ENCODE measurements at places on chromosomes 4 and X.

GRCh38 chr4:3010998-3011397 lies 47.6 kb downstream of the GRK4 start:
- no peak for DNase-seq

GRCh38 chr4:188138227-188138626 lies 1.0 kb upstream of the TRIML1 start:
- no peak for DNase-seq

DNA sequence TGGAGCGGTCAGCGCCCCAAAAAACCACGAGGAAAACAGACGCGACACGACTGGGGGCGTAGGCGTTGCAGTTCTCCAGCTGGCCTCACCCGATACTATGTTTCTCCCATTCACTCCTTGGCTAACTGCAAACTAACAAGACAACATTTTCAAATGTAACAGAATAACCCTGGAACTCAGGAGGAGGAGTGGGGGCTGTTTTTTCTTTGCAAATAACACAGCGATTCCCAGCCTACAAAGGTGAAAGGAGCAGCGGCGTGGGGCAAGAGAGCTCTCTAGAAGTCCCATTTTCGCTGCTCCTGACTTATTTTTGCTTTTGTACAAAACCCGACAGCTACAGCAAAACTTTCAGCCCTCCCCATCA lies 1.6 kb downstream of the SOX3 start:
- DNase-seq: no peak

DNA sequence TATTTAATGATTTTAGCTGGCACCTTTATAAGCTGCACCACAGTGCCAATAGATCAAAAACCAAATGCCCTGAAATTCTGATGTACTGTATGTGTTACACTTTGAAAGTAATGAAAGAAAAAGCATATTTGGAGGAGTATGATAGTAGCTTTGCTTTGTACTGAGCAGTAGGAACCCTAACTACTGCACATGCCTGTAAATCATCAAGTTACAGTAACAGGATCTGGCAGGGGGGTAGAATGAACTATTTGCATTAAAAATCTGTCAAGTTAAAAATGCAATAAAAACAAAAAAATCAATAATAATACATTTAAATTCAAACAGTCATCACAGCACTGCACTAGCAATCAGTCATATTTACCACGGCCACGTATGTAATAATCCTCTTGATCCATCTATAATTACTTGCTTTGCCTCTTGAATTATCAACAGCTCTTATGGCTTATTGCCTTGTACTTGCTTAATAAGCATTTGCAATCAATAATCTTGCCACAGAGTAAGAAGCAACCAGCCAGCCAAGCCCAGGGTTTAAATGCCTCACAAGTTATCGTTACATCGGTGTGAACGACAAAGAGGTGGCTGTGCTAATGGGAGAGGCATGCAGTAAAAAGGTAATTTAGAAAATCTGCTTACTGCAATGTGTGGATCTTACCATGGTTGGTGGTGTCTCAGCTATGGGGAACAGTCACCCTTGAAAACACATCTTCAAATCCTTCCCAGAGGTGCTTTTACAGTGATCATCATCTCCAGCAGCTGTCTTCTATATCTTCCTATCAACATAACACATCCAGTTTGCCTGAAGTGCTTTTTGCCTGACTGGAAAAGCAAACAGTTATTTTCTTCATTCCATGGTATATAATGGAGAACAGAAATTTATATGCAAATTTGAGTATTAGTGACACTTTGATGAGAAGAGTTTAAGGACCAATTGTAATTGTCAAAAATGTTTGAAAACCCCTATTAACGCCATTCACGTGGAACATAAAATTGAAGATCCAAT lies 1812.1 kb upstream of the ADGRL3 start:
- no peak for DNase-seq

- DNase-seq: no peak
These were observed 40.8 kb upstream of the NUDT6 start for GRCh38 chr4:122963216-122963615.

DNA sequence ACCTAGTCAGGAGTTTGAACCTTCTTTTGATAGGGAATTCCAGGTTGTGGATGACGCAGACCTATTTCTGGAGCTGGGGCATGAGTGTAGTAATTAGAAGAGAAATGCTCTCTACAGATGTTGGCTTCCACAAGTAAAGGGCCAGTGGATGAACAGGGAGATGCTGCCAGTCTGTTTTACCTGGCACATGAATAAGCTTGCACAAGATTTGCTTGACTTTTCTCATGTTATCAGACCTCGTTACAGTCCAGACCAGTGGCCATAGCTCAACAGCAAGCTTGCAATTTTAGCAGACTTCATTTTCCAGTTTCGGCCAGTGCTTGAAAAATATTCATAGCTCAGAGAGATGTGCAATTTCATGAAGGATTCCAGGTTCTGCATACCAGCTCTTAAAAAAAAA lies 26.9 kb upstream of the SPANXB1 start:
- no peak for DNase-seq

DNA sequence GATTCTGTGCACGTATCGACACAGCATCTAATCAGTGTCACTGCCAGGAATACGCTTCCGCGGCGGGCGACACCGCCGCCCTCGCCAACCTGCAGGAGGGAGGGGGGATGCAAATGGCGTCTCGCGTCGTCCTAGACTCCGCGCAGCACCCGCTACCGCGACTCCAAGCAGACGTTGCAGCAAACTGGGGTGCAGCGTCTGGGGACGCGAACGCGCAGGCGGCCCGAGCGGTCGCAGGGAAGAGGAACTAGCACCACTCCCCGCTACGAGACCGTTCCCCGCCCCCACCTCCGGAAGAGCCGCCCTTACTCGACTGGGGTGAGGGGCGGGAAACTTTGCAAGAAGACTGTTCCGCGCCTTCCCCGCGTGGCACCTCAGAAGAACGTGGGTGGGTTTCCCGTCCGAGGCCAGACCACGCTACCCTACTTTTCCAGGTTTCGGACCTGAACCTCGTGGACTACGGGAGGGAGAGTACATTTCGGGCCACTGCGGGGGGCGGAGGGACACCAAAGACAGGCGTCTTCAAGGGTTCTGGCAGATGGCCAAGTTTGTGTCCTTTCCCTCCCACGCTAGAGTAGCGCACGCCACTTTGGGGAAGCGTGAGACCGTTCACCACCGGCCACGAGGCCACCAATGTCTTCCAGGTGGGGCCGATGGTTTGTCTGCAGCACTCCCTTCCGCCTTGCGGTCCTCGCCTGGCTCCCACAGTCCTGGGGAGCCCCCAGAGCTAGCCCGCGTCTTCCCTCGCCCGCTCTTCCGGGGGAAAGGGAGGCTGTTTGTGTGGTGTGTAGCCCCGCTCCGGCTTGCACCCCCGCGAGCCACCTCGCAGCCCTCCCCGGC lies 78.0 kb upstream of the BCOR start:
- peak; percentile 80 for DNase-seq

DNA sequence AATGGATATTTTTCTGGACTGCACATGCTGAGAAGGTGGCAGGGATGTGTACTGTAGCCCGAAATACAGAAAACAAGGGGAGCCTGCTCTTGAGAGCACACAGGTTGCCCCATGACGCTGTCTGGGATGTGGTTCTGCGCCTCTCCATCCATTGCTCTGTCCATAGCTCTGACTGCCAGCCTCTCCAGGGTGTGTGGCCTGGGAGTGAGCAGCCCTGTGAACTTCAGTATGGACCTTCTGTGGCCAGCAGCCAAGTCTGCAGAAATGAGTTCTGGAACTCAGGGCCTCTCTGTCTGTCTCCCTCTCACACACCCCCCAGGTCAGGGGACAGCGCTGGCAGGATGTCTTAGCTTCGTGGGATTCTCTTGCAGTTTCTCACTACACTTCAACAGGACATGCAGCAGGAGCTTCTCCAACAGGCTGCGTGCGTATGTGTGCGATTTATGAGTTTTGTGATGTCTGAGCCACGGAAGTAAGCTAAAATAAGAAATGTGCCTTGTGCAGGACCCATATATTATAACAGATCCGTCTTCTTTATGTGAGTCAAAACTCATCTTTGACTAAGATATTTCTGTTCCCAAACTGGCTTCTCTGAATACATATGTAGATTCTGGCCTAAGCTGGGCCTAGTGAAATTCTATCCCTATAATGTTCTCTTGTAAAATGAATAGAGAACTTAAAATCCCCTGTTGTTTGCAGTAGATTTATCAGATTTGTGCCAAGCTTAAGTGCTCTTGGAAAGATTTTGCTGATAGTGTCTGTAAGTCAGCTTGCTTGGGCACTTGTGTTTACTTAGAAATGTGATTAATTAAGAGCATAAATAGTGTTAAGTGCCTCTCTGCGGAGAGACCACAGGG lies 40.0 kb downstream of the PROM1 start:
- no peak for DNase-seq

DNA sequence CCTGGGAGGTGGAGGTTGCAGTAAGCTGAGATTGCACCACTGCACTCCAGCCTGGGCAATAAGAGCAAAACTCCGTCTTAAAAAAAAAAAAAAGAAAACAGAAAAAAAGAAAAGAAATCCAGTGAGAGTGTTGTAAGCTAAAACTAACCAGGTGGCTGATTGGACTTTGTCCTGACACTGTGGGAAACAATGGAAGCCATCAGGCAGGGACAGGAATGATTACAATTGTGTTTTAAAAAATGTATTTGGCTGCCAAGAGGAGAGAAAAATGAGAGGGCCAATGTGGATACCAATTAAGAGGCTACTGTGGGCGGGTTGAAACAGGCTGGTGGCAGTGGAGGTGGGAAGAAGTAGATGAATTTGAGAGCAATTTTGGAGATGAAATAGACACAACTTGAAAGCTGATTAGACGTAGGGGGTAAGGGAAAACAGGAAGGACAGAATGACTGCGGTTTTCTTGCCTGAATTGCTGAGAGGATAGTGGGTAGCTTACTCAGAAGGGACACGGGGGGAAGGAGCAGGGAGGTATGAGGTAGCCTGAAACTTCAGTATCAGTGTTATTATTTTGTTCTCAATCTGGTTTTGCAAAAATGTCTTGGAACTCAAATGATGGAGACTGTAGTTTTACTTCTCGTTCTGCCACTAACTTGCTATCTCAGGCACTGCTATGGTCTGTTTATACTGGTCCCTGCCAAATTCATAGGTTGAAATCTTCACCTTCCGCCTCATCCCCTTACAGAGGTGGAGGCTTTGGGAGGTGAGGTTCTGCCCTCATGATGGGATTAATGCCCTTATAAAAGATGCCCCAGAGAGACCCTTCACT lies 45.6 kb upstream of the CHRNA9 start:
- DNase-seq: no peak

GRCh38 chrX:14440106-14440505 lies 89.2 kb upstream of the GLRA2 start:
- no peak for DNase-seq

- DNase-seq: no peak
These were observed 435.6 kb downstream of the TLL1 start for GRCh38 chr4:166308647-166309046.

GRCh38 chr4:1137850-1138249 lies 24.5 kb upstream of the RNF212 start:
- no peak for DNase-seq

DNA sequence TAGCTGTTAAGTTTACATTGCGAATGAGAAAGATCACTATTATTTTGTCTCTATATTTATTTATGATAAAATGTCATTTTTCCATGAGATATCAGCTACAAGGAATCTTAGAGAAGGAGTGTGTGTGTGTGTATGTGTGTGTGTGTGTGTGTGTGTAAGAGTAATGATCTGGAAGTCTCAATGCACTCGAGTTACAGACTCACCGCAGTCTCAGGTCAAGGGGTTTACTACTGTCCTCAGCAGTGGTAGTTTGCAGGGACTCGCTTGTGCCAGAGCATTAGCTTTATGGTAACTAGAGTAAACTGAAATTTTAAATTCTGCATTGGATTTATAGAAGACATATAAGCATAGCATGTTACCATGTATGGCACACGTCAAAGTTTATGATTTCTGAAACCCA lies 30.8 kb downstream of the LRP2BP start:
- no peak for DNase-seq

DNA sequence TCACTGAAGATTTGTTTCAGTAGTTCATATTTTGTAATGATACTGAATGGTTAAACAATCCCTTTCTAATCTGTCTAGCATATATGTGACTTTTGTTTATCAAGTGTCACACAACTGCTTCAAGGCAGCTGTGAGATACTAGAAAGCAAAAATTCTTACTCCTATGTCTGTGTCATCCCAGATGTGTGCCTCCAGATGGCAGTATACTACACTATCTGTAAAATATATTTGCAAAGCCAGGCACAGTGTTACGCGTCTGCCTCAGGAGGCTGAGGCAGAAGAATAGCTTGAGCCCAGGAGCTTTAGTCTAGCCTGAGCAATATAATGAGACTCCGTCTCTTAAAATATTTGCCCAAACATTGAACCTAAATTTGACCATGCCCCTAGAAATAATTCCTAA lies 4.0 kb downstream of the NUDT10 start:
- peak; percentile 54 for DNase-seq

GRCh38 chrX:24235084-24235710 lies 78.7 kb downstream of the SUPT20HL2 start:
- peak; percentile 28 for DNase-seq

- DNase-seq: no peak
These were observed 492.0 kb downstream of the PCDH11X start for GRCh38 chrX:92270936-92271855.

DNA sequence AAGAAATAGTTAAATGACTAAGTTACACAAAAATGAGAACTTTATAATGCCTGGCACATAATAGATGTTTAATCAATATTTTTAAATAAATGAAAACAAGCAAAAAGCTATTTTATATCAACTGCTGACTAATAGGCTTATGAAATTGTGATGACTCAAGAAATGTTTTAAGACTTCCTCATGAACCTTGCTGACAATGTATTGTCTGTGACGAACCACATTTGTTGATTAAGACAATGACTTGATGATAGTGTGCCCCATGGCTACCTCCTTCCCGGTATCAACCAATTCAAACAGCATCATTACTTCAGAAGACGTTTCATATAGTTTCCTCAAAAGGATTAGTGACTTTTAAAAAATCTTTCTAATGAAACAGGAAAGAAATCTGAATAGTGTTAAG lies 7.9 kb downstream of the CXCL6 start:
- no peak for DNase-seq

DNA sequence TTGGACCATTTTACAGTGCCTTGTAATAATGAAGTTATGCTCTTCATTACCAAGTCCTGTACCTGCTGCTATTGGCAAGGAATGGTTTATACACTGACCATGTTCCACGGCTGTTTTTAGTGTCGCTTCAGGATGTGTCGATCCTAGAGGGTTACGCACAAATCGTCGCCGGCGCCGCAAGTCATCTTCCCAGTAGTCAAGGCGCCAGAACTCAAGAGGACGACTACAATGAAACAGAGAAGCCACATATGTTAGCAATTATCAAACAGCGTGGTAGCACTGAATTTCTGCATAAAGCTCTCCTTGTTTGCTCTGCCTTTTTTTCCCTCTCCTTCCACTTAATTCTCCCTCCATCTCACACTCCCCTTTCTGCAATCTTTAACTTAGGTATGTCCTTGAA lies 17.0 kb downstream of the MAB21L2 start:
- no peak for DNase-seq

- no peak for DNase-seq
These were observed 448.7 kb downstream of the MID1IP1 start for GRCh38 chrX:39249999-39250398.
